ENCODE measurements at places on chromosomes 2 and 18.

DNA sequence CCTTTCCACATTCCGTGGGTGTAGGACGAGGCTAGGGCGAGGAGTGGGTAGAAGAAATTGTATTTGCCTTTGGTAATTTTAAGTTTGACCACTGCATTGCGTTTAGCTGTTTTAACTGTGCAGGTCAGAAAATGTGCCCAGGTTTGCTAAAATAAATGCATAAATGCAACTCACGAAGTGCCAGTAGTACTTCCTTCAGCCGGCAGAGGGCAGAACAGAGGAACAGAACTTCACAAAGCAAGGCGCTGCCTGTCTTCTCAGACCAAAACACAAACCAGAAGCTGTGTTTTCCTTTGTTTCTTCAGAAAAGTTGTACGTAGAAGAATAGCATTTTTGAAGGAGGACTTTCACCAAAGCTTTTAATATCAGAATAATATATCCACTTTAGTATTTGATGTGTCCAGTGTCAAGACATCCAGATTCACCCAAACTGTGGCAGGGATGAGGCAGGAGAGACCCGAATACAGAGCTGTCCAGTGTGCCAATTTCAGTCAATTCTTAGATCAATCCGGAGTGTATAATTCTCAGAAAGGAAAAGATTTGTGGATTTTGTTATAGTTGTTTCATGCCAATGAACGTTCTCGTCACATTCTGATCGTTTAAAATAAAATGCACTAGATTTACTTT lies 348.6 kb downstream of the DLGAP1 start:
- H3K27me3 ChIP-seq: no peaks in the 10 kb centered on the region
- H3K4me1 ChIP-seq: no peaks in the 10 kb centered on the region
- no peak overlapping the region for H3K4me3 ChIP-seq
- no peaks in the 10 kb centered on the region for H3K36me3 ChIP-seq
- peak; percentile 22 for DNase-seq
- H3K27ac ChIP-seq: no peak overlapping the region

- no peak overlapping the region for H3K27ac ChIP-seq
- no peak for DNase-seq
- no peaks in the 10 kb centered on the region for H3K27me3 ChIP-seq
Measured at GRCh38 chr2:233482616-233483015, 84.0 kb downstream of the USP40 start.

- H3K27ac ChIP-seq: no peak overlapping the region
- no peaks in the 10 kb centered on the region for H3K4me1 ChIP-seq
- no peaks in the 10 kb centered on the region for H3K27me3 ChIP-seq
- no peaks in the 10 kb centered on the region for H3K36me3 ChIP-seq
- DNase-seq: no peak
Measured at GRCh38 chr2:177541258-177541991, 148.9 kb downstream of the AGPS start.

DNA sequence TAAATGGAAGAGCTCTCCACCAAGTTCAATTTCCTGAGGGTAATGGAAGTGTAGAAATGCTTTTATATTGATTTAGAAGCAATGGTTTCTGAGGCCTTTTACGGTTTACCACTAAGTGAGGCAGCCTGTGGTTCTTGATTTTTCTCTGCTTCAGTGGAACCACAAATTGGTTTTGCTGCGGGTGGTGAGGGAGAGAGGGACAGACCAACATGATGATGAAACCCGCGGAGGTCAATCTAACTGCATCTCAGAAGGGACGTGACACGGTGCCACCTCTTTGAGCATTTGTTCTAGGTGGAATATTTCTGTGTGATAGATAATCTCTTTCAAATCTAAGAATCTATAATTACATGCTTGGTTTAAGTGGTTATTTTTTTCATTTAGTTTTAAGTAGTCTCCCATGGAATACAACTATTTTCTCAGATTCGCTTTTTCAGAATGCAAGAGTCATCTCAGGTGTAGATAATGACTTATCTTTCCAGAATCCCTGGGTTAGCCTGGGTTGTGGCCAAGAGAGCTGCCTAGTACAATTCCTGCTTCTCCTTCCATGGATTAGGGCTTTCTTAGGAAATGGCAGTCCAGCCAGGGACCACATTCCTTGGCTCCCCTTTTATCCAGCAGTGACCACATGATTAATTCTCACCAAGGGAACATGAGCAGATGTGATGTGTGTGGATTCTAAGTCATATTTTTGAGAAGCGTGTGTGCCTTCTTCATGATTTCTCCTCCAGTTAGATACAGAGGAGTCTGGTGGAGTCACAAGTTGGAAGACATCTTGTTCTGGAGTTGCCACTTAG lies 52.5 kb downstream of the KCNE4 start:
- no peak overlapping the region for H3K27ac ChIP-seq
- H3K27me3 ChIP-seq: no peaks in the 10 kb centered on the region
- H3K4me1 ChIP-seq: no peaks in the 10 kb centered on the region
- no peaks in the 10 kb centered on the region for H3K36me3 ChIP-seq

DNA sequence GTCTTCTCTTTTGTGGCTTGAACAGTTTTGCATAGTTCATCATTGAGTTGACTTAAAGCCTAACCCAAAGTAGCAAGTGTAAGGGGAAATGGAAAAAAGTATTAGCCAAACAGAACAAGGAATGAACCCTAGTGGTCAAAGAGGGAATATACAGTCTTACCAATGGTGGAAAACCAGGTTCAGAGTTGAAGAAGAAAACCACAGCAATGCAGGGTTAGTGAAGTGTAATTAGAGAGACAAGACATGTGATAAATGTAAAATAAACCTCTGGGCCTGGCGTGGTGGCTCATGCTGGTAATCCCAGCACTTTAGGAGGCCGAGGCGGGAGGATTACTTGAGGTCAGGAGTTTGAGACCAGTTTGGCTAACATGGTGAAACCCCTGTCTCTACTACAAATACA lies 2.4 kb downstream of the TTN start:
- DNase-seq: no peak
- peaks cover 1% of the 10 kb centered on the region for H3K36me3 ChIP-seq
- no peak overlapping the region for H3K4me3 ChIP-seq
- no peak overlapping the region for H3K27ac ChIP-seq
- no peaks in the 10 kb centered on the region for H3K27me3 ChIP-seq

DNA sequence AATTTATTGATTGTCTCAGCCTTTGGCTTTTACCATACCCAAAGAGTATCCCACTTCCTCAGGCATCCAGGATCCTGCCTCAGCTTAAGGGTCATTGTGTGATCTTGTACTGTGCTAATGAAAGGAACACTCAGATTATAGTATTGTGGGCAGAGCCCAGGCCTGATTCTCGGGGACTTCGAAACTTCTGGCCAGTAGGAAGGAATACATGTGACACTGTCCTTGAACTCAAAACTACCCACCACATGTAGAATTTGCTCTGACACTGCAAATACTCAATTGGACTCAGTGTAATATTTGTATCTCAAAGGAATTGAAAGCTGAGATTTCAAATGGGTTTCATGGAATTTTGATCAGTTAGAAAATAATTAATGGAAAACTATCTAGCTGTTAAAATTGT lies 15.9 kb downstream of the DIS3L2 start:
- H3K27me3 ChIP-seq: no peaks in the 10 kb centered on the region
- no peak overlapping the region for H3K27ac ChIP-seq
- H3K36me3 ChIP-seq: no peaks in the 10 kb centered on the region
- no peak for DNase-seq
- H3K4me1 ChIP-seq: no peaks in the 10 kb centered on the region

- H3K36me3 ChIP-seq: no peaks in the 10 kb centered on the region
- H3K4me3 ChIP-seq: no peak overlapping the region
- no peaks in the 10 kb centered on the region for H3K27me3 ChIP-seq
- H3K4me1 ChIP-seq: peaks cover 24% of the 10 kb centered on the region
Measured at GRCh38 chr2:110680709-110681108, 2.8 kb upstream of the BUB1 start.

GRCh38 chr2:177489719-177490301 lies 97.2 kb downstream of the AGPS start:
- no peaks in the 10 kb centered on the region for H3K4me1 ChIP-seq
- no peak overlapping the region for H3K27ac ChIP-seq
- H3K27me3 ChIP-seq: no peaks in the 10 kb centered on the region
- peaks cover 3% of the 10 kb centered on the region for H3K36me3 ChIP-seq
- H3K4me3 ChIP-seq: no peak overlapping the region

GRCh38 chr2:229666811-229667210 lies 47.5 kb downstream of the DNER start:
- no peak for DNase-seq
- no peak overlapping the region for H3K27ac ChIP-seq
- H3K27me3 ChIP-seq: no peaks in the 10 kb centered on the region
- H3K4me3 ChIP-seq: no peak overlapping the region
- H3K4me1 ChIP-seq: no peaks in the 10 kb centered on the region

DNA sequence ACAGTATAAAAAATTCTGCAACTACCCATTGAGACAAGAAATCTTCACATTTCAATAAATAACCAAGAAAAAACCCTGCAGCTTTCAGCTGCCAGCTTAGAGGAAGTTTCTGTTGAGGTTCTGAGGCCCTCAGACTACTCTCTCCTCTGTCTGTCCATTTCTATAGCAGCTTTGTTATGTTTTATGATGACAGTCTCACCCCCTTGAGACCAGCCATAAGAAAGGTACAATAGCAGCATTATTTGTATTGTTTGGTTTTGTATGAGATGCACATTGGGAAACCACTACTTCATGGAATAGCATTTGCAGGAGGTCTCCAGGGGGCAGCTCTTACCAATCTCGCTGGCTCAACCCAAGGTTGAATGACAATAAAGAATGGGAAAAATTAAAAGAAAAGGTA lies 334.6 kb upstream of the VRK2 start:
- H3K27me3 ChIP-seq: no peaks in the 10 kb centered on the region
- no peak for DNase-seq
- H3K36me3 ChIP-seq: no peaks in the 10 kb centered on the region

DNA sequence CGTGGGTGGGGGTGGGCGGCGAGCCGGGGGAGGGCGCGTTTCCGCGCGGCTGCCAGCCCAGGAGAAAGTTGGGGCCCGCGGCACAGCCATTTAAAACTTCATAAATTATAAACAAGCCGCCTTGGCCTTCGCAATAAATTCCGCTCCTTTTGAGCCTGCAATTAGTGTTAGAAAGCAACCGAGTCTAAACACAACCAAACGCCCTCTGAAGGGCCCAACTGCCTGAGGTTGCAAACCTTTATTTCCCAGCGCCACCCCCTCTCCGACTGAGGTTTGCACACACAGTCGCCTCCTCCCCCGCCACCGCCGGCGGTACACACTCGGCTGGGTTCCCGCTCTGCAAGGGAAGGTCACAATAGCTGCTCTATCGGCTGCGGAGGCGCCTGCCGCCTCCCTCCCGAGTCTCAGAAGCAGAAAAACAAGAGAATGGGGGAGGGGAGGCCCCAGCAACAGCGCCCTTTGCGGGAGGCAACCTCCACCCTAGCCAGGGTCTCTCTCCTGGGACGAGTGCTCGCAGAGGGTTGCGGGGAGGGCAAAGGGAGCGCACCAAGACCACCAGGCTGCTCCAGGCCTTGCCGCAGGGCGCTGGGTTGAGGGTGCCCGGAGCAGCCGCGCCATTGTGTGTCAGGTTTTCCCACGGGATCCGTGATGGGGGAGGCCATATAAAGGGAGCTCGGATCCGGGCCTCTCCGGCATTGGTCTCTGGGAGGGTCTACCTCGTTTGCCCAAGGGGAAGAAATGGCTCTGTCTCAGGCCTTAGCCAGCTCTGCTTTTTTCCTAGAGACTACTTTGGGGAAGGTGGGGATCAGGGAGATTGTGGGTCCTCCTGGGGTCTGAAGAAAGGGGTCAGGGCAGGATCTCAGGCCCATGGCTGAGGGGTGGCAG lies 13.4 kb upstream of the HOXD1 start:
- no peaks in the 10 kb centered on the region for H3K27me3 ChIP-seq
- H3K27ac ChIP-seq: no peak overlapping the region
- H3K4me1 ChIP-seq: peaks cover 12% of the 10 kb centered on the region
- no peaks in the 10 kb centered on the region for H3K36me3 ChIP-seq
- no peak overlapping the region for H3K4me3 ChIP-seq

DNA sequence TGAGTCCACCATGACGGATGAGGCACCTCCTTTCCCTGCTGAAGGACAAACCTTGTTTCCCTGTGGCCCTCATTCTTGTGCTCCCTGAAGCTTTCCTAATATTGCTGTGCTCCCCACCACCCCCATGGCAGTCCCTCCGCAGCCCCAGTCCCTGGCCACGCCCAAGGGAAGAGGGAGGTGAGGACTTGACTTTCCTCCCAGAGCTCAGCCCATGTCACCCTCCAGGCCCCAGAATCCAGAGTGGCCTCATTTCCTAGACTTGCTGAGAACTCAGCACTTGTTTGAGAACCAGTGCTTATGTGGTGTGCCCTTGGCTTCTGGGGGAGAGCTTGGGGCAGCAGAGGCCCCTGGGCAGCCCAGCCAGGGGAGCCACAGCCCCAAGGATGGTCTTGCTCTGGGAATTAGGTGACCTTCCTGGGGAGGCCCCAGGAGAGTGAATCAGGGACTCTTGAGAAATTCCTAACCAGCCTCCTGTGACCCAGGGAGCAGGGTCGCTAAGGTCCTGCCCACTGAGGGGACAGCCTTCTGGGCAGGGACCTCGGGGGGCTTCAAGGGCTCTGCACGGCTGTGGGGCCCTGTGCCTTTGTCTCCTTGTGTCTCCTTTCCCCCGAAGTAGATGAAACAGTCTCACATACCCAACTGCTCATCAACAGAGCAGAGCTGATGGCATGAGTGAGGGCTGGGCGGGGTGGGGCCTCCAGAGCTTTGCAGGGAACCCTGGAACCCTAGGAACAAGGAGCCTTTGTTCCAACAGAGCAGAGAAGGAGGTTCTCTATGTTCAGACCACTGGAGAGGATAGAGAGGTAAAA lies 27.9 kb downstream of the PSD4 start:
- H3K36me3 ChIP-seq: peaks cover 53% of the 10 kb centered on the region
- H3K4me3 ChIP-seq: no peak overlapping the region
- H3K27ac ChIP-seq: no peak overlapping the region

DNA sequence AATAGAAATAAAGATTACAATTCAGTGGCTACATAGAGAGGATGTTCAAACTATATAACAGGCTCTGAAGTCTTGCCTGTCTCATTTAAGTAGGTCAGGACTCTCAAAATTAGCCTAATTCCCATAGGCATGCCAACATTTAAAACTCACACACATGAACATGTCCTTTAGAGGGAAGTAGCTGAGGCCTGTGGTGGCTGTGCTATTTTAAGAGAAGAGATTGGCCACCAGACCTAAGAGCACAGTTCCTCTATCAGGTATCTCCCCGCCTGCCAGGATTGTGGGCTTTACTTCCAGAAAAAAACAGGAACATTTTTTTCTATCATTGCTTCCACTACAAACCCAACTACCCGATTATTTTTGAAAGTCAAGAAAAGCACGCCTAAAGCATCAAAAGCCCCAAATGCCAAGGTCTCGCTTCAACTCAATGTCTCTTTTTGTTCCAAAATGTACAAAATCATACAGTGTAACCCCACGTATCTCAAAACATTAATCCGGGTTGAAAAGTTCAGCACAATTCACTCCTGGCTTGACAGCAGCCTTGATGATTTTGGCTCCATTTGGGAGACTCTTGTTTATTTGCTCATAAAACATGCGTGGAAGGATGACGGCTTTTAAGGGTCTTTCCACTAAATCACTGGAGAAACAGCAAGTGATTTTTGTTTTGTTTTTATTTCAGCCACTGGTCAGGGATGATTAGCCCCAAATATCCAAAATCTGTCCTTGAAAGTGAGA lies 15.3 kb downstream of the FHL2 start:
- no peaks in the 10 kb centered on the region for H3K27me3 ChIP-seq
- no peaks in the 10 kb centered on the region for H3K4me1 ChIP-seq
- no peak overlapping the region for H3K4me3 ChIP-seq
- DNase-seq: no peak
